Posterior cingulate gyrus (tissue), 11 donors: ENCODE measurements at places on chromosomes 1 and 21.

DNA sequence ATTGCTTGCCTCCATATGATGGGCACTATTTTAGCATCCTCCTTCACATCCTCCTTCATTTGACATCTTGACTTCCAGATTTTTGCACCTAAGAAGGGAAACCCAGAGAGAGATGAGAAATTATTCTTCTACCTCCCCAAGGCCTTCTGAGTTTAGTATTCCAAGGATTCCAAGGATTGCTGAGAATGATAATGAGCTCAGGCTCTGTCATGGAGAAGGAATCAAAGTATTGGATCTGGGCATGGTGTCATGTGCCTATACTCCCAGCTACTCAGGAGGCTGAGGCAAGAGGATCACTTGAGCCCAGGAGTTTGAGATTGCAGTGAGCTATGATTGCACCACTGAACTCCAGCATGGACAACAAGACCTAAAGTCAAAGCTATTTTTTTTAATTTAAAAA, 26.6 kb upstream of the ZNF281 start:
- no peak for DNase-seq

DNA sequence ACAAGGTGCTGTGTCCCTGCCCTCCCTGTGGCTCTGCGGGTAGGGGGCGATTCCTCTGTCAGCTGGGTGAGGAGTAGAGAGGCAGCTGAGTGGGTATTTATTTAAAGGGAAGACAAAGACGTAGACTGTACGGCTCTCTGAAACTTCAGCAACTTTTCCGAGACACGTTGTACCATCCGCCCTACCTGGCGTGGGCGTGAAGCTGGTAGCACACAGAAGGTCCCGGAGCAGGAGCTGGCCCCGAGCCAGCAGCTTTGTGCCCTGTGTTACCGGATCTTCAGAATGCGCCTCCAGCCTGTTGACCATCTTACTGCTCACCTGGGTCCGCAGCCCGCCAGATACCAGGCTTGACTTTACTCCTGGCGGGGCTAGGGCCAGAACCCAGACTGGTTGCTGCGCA, 34.9 kb downstream of the PRKCZ start:
- peak; percentile 86 for DNase-seq

DNA sequence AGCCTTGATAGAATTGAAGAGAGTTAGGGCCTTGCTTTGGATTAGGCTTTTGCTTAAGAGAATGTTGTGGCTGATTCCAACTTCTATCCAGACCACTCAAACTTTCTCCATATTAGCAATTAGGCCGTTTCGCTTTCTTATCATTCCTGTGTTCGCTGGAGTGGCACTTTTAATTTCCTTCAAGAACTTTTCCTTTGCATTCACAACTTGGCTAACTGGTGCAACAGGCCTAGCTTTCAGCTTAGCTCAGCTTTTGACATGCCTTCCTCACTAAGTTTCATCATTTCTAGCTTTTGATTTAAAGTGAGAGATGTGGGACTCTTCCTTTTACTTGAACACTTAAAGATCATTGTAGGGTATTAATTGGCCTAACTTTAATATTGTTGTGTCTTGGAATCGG, 183.6 kb upstream of the L1TD1 start:
- DNase-seq, result no peak

DNA sequence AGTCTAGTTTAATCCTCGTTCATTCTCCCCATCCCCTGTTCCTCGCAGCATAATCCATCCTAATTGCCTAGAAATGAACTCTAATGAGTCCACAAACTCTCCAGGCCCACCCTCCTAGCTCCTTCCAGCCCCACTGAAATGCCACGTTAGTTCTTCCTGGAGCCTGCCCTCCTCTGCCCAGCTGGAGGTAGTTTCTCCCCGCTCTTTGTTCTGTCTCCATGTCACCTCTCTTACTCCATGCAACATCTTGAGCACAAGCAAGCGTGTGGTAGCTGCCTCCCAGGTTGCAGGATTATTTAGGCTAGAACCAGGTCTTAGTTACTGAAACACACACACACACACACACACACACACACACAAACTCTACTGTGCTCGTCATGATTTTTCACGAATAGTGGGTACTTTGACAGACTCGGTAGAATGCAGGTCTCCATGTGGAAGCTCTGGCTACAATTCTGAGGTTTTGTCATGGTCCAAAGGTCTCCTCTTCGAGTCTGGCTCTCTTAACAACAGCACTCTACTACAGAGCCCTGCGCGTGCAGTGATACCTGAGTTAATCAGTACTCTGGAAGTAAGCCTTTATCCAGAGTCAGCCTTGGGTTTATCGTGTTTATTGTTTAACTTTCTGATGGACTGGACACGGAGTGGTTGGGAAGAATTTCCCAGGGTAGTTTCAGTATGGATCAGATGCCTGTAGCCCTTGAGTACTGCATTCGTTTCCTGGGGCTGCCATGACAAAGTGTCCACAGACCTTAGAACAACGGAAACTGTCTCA, 27.5 kb downstream of the HUNK start:
- no peak for DNase-seq

GRCh38 chr1:86239894-86240293, 83.3 kb upstream of the COL24A1 start:
- no peak for DNase-seq

GRCh38 chr1:11486231-11487009, 7.5 kb downstream of the DISP3 start:
- DNase-seq, result no peak

GRCh38 chr1:181180407-181181031, 92.0 kb downstream of the IER5 start:
- DNase-seq, result peak; percentile 53

DNA sequence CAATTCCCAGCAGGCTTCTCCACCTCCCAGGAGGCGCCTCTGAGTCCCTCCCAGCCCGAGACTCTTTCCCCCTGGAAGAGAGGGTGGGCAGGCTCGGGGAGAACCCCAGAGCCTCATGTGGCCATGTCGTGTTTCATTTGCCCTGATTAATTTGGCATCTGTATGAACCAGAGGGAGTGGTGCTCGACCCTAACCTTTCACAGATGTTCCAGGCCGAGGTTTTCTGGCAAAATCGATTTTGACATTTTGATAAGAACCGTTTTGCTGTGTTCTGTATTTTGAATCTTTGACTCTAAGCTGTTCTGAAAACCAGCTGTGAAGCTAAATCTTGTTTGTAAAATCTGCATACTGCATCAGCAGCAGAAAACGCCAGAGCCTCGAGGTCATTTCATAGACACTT, 367.4 kb downstream of the CAMTA1 start:
- no peak for DNase-seq

GRCh38 chr1:185450917-185451316, 133.9 kb upstream of the IVNS1ABP start:
- no peak for DNase-seq

GRCh38 chr1:246798606-246799496, 74.6 kb downstream of the SCCPDH start:
- no peak for DNase-seq

GRCh38 chr1:47211796-47212269, 20.2 kb downstream of the TAL1 start:
- no peak for DNase-seq

GRCh38 chr1:196309386-196309785, 298.9 kb downstream of the KCNT2 start:
- no peak for DNase-seq

GRCh38 chr1:155226910-155227260, 18.4 kb downstream of the MTX1 start:
- DNase-seq, result peak; percentile 37

GRCh38 chr1:204382714-204383083, 23.0 kb upstream of the PLEKHA6 start:
- DNase-seq, result no peak

DNA sequence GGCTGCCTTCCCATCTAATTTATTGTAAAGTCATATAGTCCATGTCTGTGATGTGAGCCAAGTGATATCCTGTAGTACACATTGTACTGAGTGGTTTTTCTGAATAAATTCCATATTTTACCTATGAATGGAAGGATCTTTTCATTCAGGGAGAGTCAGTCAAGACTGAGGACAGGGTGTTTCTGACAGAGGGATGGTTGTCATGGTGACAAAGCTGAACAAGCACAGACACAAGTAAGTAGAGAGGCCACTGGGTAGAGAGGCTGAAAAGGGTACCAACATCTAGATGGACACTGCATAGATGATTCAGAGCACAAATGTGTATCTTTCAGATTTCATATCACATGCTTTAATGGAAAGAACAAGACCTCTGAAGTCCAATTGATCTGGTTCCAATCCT, 22.6 kb upstream of the IL20 start:
- no peak for DNase-seq

- no peak for DNase-seq
These were observed 73.6 kb downstream of the SMYD2 start for GRCh38 chr1:214354440-214355148.

GRCh38 chr1:50418600-50419109, 4.6 kb downstream of the DMRTA2 start:
- no peak for DNase-seq

DNA sequence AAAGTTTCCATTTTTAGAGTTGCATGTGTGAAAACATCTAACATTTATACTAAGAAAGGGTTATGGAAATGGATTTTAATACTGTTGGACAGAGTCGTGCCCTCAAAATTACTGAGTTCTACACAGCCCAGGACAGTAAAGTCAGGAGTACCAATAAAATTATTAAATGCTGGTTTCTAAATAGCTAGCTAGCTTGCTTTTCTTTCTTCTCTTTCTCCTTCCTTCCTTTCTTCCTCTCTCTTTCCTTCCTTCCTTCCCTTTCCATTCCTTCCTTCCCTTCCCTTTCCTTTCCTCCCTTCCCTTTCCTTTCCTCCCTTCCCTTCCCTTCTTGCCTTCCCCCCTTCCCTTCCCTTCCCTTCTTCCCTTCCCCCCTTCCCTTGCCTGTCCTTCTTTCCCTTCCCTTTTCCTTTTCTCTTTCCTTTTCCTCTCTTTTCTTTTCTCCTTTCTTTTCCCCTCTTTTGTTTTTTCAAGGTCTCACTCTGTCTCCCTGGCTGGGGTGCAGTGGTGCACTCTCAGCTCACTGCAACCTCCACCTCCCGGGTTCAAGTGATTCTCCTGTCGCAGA, 33.9 kb downstream of the YTHDF2 start:
- no peak for DNase-seq

DNA sequence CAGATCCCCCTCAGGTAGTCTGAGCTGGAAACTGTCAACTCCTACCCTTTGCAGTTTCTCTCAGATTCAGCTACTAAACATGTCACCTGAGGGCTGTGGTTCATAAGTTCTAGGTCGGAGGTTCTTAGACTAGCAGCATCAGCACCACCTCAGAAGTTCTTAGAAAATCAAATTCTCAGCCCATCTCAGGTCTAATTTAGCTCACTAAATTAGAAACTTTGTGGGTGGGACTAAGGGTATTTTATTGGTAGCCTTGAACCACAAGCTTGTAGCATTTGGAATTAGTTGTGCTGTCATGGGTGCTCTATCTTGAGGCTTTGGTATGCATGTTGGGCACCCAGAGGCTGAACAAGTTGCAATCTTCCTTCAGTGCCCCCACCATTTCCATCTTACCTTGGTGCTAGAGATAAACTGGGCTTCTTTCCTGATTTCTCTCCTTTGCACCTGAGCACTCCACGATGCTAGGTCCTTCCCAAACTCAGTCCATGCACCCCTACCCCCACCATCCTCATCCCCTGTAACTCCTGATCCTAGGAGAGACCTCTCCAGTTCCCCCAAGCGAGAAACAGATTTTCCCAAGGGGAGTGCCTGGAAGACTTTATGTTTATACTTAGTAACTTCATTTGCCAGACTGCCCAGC, 54.2 kb downstream of the S1PR1 start:
- DNase-seq, result no peak

- peak; percentile 71 for DNase-seq
These were observed 11.4 kb downstream of the PRPF3 start for GRCh38 chr1:150332651-150333290.

DNA sequence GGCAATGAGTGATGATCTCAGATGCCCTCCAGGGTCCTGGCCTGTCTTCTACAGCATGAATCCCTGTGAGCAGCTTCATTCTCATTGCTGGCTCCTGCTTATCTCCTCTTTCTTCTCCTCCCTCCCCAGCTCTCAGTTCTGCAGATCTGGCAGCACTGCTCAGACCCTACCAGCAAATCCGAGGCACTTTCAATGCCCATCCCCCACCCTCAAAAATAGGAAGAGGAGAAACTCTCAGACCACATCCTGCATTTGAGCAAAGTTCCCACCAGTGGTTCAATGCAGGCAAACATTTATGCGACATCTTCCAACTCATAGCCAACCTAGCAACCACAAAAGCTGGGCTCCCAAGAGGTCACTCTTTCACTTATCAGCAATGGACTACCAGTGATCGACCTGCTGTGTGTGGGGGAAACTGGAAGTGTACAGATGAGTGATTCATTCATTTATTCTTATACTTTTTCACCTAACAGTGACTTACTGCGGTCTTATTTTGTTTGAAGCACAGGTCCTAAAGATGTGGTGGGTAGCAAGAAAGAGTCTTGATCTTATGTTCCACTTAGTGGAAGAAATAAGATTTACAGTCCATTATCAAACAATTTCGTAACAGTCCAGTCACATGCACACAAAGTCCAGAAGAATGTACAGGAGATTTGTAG, 5.8 kb upstream of the CHI3L2 start:
- DNase-seq, result no peak

DNA sequence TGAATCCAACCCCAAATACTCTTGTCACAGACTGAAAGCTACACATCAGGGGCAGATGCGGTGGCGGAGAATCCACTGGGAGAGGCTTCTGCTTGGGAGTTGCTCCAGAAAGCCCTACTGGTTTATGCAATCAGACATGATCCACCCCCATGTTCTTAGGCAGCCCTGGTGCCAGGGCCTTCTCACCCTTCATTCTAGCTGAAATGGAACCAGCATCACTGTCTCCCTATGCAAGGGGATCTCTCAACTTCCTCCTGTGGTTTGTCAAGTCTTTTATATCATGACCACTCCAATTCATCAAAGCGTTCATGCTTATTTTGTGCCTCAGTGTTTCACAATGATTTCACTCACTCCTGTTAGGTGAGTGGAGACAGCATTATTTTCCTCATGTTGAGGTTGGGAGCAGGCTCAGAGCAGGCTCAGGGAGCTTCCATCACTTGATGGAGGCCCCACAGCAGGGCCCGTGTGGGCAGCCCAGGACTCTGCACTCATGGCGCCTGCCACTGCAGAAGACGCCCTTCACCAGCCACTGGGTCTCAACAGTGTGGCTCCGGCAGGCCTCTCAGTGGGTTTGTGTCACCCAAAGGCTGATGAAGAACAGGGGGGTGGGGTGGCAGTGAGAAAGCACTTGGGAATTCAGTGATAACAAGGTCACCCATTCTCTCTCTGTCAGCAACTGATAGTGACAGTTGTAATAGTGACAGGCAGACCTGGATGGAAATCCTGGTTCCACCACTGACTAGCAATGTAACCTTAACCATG, 67.1 kb downstream of the CD58 start:
- DNase-seq, result no peak

GRCh38 chr1:50568782-50569181, 145.5 kb upstream of the DMRTA2 start:
- DNase-seq, result no peak

GRCh38 chr1:151825751-151826660, 5.6 kb downstream of the RORC start:
- DNase-seq, result no peak
